ENCODE measurements at places on chromosomes 16 and 17. TPM values are rescaled to one million over a fixed set of nuclear protein-coding genes. Genes with fewer than 3 reads are reported as not detected.

Gene ZNF594
- 3.3 TPM for total RNA-seq

Gene TMEM170A
- 17.6 TPM for total RNA-seq

Gene ACSM5
- not detected for total RNA-seq

Gene PMP22
- total RNA-seq = 0.63 TPM

Gene IL21R
- total RNA-seq = 0.28 TPM

Gene PPP1R27
- not detected for total RNA-seq

Gene KRT15
- 292 TPM for total RNA-seq

Gene KRTAP4-9
- total RNA-seq = not detected

Gene PPP1R1B
- 1.3 TPM for total RNA-seq

Gene MYH8
- not detected for total RNA-seq

Gene CORO6
- total RNA-seq = 1.3 TPM

Gene NPIPA8
- not detected for total RNA-seq

Gene MLX
- total RNA-seq = 33.7 TPM

Gene ZG16B
- total RNA-seq = 3.0 TPM

Gene SLC6A4
- total RNA-seq = 0.46 TPM

Gene HEATR9
- not detected for total RNA-seq

Gene NACA2
- total RNA-seq = not detected

Gene HASPIN
- 6.1 TPM for total RNA-seq

Gene ASPHD1
- 5.4 TPM for total RNA-seq

Gene METTL16
- total RNA-seq = 23.1 TPM

Gene RTN4RL1
- 3.1 TPM for total RNA-seq

Gene CLEC18A
- 0.05 TPM for total RNA-seq

Gene SMIM36
- not detected for total RNA-seq

Gene CARD14
- total RNA-seq = 5.5 TPM

Gene ANKFY1
- 17.4 TPM for total RNA-seq

Gene PRSS33
- not detected for total RNA-seq

Gene SOCS3
- 9.7 TPM for total RNA-seq

Gene HNF1B
- total RNA-seq = 0.21 TPM
